Stimulated activated effector memory CD8-positive, alpha-beta T cell treated with anti-CD3 and anti-CD28 coated beads, Interleukin-12 subunit alpha, Interleukin-12 subunit beta, amount 100 ng/mL, for 72 hours (primary cell): ENCODE measurements at places on chromosomes 12 and 14.

DNA sequence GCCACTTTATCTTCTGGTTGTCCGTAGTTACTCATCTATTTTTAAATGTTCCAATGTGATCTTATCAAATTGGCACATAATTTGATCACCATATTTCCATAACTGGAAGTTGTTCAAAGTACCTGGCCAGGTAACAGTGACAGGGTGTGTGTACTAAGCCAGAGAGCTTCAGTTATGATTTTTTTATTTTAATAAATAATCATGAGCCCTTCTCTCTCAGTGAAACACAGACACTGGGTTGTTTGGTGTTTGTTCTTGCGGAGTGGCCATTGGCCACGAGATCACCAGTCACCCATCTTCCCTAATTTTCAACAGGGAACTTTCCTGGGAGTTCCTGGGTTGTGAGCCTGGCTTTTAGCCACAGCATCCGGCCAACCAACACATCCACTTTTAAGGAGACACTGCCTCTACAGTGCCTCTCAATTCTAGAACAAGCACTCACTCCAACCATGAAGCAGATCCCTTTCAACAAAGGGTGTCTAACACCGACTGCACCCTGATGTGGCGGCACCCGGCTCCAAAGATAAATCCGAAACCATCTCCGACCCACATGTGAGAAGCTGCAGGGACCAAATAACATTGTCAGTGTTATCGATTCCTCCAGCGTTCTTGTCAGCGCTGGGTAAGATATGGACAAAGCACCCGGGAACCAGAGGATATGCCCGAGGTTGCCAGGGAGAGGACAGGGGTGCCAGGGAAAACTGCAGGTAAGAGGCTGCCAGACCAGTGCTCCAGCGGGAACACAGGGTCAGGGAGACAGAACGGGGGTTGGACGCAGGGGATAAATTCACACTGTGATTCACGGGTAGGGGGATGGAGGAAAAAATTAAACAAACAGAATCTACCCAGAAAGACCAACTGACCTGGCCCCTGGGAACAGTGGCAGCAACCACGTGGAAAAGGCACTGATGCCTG, 49.9 kb downstream of the FOXN3 start:
- no peak for DNase-seq

DNA sequence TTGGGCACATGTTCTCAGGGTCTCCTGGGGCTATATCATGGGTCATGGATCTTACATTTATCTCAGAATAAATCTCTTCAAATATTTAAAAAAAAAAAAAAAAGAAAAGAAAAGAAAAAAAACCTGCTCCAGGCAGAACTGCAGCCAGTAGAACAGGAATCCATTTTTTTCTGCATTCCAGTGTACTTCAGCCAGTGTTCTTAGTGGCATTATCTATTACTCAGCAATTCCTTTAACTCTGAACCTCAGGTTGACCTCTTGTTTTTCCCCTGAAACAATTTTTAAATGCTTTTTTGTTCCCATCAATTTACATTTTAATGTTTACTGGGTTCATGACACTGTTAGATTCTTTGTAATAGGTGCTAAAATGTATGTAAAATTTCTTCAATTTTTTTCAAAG, 66.7 kb upstream of the STXBP6 start:
- no peak for DNase-seq

DNA sequence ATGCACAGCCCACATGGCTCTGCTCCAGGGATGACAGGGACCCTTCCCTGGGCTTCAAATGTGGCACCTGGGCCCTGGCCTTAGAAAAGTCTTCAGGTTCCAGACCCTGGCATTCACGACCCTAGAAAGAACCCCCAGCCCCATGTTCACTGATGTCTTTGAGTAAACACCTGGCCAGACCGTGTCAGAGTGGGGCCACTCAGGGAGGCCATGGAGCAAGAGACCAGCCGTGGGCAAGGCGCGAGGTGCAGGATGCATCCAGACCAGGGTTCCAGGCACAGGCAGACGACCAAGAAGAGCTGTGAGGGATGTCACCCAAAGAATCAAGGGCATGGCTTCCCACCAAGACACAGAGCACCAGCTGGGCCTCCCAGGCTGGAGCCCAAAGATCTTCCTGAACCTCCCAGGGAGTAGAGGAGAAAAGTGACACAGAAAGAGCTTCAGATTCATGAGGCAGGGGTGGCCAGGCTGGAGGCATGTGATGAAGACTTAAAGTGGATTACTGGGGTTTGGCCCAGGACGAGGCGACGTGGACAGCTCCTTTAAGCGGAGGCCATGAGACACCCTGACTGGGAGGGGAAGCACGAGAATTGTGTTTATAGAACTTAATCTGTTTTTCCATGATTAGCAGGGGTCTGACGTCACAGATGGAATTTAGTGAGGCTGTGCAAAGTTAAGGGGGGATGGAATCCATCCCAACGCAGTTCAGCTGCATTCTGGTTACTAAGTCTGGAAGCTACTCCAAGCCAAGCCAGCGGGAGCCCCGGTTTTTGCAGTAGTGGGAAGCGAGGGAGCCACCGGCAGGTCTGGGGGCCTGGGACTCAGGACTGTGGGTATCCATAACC, 61.6 kb downstream of the ARL6IP4 start:
- DNase-seq, result no peak

GRCh38 chr14:37598747-37599506, 3.5 kb downstream of the TTC6 start:
- no peak for DNase-seq

DNA sequence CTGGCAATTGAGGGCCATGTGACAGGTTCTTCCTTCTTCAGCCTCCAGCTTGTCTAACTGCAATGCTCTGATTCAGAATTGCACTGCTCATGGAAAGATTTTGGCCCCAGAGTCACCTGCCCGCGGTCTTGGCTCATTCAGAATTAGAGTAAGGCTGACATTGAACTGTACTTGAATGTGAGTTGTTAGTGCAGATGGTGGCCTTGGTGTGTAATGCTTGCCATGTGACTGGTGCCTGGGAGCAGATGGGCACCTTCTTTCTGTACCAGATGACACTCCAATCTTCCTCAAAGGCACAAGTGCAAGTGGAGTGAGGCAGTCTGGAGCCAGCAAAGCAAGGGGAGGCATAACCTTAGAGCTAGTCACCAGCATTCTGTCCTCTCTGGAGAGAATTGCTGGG, 36.5 kb upstream of the ANO4 start:
- DNase-seq, result no peak

DNA sequence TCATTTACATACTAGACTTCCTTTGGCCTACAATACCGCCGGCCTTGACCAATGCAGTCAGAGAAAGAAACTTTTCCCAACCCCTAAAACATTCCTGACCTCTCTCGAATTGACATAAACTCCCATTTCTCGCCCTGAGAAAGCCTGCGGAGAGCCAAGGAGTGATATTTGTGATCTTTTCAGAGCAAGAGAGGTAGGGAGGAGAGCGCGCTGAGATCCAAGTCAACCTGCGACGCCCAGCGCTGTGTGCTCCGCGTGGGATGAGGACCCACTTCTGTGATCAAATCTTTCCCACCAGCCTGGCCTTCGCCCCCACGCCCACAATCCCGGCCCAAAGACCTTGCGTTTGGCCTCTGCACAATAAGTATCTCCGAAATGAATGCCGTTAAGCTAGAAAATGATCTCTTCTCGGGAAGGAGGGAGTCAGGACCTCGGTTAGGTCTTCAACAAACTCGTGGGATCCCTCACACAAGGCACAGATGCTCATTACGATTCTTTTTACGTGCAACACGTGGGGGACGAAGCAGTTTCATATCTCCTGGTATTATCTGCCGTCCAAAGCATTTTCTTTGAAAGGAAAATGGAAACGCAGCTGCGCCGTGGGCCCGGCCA, 6.3 kb upstream of the NPAS3 start:
- no peak for DNase-seq

DNA sequence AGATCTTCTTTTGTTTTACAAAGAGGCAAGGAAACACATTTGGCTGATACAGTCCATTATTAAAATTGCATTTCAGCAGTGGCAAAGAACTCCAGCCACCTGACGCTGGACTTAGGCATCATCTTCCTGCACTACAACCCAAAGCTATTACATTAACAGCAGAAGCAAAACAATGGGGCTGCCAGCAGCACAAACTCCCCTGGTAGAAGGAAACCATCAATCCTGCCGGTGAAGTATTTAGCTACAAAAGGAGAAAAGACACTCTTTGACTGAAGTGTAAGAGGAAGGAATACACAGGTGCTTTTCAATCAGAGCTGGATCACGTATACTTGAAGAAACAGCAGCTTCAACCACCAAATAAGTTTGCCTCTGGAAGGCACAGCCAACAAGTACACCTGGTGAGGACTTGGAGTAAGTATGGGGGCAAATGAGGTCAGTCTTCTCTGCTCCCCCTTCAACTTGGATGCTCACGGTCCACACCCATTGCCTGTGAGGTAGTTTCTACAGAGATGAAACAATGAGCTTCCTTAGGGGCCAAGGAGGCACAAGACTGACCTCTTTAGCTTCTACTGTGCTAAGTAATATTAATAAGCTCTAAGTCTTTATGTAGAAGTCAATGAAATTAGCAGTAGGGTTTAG, 125.9 kb upstream of the FOXN3 start:
- peak; percentile 17 for DNase-seq

DNA sequence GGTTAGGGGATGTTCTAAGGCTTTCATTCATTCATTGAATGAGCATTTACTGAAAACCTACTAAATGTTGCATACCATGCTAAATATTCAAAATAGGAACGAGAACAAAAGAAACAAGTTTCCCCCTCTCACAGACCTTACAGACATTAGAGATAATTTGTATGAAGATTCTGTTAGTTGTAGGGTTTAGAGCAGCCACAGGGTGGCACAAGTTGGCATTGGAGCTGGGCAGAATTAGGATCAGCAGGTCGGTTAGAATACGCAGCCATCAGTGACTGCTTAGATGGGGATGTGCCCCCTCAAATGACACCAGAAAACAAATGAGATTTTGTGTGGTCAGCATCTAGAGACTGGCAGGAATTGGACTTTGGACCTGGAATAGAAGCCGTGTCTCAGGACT, 166.3 kb upstream of the DAAM1 start:
- DNase-seq, result no peak

- peak; percentile 63 for DNase-seq
These were observed 172.2 kb upstream of the ATP2B1 start for GRCh38 chr12:89880690-89881350.

GRCh38 chr14:32230181-32230580, 27.1 kb upstream of the RNU6-8 start:
- DNase-seq, result no peak

DNA sequence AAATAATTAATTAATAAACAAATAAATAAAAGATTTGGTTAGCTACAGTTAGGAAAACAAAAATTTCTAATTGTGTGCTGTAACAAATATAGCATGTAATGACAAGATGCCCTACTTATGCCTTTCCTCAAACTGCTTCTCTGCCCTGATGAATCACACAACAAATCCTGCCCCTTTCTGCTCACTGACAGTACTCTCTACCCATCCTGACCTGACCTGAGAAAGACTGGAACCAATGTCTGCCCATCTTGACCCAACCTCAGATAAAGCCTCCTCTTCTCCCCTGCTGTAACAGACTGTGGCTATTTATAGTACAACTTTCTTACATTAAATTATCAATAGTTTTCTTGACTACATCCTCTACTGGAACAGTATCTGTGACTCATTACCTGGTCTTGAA, 43.7 kb downstream of the PPP1R13B start:
- no peak for DNase-seq

- no peak for DNase-seq
These were observed 396.8 kb downstream of the NUAK1 start for GRCh38 chr12:105741786-105742566.

DNA sequence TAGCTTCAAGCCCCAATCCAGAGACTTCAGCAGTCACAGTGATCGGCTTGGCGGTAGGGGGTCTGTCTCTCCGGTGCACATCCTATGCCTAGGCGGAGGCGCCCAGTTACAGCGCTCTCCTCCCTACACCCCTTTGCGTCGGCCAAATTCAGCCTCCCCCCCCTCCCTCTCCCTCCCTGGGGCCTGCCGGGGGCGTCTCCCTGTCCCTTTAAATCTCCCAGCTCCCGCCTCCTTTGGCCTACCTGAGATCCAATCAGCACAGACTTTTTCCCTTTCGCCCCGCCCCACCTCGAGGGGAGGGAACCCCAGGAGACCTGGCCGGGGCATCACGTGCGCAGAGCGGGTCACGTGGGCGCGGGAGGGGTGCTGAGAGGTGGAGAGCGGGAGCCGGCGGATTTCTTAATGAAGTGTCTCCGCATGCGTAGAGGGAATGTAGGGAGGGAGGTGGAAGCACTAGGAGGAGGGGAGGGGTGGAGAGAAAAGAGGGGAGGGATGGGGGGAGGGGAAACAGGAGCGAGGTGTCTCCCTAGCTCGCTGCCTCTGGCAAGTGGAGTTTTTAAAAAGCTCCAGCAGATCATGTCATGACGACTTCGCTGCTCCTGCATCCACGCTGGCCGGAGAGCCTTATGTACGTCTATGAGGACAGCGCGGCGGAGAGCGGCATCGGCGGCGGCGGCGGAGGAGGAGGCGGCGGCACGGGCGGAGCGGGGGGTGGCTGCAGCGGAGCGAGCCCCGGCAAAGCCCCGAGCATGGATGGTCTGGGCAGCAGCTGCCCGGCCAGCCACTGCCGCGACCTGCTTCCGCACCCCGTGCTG, at the start of gene HOXC13:
Gene HOXC13 (plus strand): TSS at position 506 of the 815 bp plus-strand sequence. CDS start 76 bp downstream, at position 582.
- no peak for DNase-seq

DNA sequence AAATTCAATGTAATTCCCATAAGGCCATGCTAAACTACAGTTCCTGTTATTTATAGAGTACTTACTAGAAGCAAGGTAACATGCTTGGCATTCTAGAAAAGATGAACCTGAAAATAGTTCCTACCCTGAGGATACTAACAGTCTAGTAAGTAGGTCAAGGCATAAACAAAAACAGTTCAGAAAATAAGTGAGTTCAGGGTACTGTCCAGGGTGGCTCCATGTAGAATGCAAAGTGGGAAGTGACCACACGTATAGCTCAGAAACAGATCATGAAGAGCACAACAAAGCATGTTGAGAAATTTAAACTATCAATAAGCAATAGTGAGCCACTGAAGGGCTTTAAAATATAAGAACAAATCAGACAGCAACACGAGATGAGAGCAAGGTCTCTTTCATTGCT, 2.3 kb downstream of the TMED10 start:
- DNase-seq, result no peak

GRCh38 chr12:65308601-65309071, 30.2 kb downstream of the MSRB3 start:
- no peak for DNase-seq

DNA sequence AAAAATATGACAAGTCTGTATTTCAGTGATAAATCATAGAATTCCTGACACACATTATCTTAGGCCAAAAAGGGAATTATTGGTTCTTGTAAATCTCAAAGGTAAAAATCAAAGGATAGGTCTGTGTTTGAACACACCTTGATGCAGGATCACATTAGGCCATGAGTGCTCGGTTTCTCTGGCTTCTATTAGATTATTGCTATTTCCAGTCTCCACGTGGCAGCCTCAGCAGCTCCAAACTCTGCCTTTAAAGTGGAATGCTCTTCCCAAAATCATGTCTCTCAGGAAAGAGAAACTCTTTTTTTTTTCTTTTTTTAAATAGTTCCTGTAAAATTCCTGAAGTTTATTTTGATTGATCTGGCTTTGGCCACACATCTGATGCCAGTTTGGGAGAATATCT, 105.6 kb upstream of the FRMD6 start:
- DNase-seq, result no peak

DNA sequence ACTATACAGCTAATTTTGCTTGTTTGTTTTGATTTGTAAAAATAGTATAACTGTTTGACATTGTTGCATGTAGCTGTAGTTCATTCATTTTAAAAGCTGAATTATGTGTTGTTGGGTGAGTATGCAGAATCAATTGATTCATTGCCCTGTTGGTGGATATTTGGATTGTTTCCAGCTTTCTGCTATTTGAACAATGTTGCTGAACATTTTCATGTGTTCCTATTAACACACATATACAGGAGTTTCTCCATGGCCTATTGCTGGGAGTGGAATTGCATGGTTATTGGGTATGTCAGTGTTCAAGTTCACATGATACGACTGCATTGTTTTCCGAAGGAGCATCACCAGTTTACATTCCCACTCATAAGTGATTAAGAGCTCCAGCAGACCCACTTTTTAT, 75.3 kb downstream of the SRGAP1 start:
- no peak for DNase-seq
